ENCODE measurements at places on chromosomes 7 and 10. TPM values are rescaled to one million over a fixed set of nuclear protein-coding genes. Genes with fewer than 3 reads are reported as not detected.

GRCh38 chr7:91019686-91020385, 244.4 kb upstream of the FZD1 start:
- no peaks in the 10 kb centered on the region for H3K27me3 ChIP-seq
- DNase-seq = no peak
- no peak overlapping the region for H3K4me3 ChIP-seq
- H3K4me1 ChIP-seq = no peaks in the 10 kb centered on the region
- no peak overlapping the region for H3K27ac ChIP-seq
- H3K36me3 ChIP-seq = no peaks in the 10 kb centered on the region

The ZNF804B gene
- total RNA-seq = not detected

- DNase-seq = no peak
- H3K4me3 ChIP-seq = no peak overlapping the region
- H3K27me3 ChIP-seq = no peaks in the 10 kb centered on the region
- H3K36me3 ChIP-seq = no peaks in the 10 kb centered on the region
Observed at GRCh38 chr7:108266491-108266890, 136.3 kb upstream of the LAMB4 start.

- H3K4me3 ChIP-seq = no peak overlapping the region
- no peak overlapping the region for H3K27ac ChIP-seq
- peaks cover 6% of the 10 kb centered on the region for H3K27me3 ChIP-seq
- DNase-seq = no peak
Observed at GRCh38 chr7:43232366-43232765, 119.9 kb downstream of the HECW1 start.

DNA sequence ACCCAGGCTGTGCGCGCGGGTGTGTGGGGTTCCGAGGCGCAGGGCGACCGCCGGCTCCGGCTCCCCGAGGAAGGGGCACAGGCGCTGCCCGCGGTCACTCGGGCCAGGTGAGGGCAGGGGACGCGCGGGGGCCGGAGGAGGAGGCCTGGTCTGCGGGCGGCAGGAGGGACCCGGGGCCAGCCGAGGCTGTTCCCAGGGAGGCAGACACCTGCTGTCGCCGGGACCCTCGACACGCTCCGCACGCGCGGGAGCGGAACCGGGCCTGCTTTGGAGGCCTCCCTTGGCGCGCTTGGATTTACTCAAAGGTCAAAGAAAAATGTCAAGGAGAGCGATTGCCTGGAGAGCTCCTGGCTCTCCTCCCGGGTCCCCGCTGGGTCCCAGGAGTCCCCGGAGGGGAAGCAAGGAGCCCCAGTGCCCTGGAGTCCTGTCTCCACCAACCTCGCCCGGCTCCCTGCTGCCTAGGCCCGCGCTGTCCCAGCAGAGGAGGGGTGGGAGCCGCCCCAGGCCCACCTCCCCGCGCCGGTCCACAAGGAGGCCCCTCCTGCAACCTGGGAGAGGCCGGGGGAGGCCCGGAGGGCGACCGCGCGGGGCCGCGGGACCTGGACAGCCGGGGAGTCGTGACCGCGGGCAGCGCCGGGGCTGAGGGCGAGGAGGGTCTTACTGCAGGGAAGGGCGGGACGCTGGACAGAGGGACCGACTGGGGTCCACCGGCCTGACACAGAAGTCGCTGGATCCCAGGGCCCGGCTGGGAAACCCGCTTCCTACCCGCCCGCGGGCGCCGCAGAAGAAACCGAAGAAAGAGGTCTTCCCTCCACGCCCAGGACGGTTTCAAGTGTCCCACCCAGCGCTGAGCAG, 348.9 kb downstream of the DNAJB6 start:
- no peaks in the 10 kb centered on the region for H3K36me3 ChIP-seq
- H3K27ac ChIP-seq = no peak overlapping the region
- peaks cover 10% of the 10 kb centered on the region for H3K4me1 ChIP-seq
- peak; percentile 60 for DNase-seq

GRCh38 chr10:11011984-11012383, 5.7 kb upstream of the CELF2 start:
- H3K4me1 ChIP-seq = peaks cover 22% of the 10 kb centered on the region
- H3K27me3 ChIP-seq = peaks cover 5% of the 10 kb centered on the region
- no peak for DNase-seq
- H3K4me3 ChIP-seq = peak overlapping the region; percentile 28
- H3K27ac ChIP-seq = peak overlapping the region; percentile 51

DNA sequence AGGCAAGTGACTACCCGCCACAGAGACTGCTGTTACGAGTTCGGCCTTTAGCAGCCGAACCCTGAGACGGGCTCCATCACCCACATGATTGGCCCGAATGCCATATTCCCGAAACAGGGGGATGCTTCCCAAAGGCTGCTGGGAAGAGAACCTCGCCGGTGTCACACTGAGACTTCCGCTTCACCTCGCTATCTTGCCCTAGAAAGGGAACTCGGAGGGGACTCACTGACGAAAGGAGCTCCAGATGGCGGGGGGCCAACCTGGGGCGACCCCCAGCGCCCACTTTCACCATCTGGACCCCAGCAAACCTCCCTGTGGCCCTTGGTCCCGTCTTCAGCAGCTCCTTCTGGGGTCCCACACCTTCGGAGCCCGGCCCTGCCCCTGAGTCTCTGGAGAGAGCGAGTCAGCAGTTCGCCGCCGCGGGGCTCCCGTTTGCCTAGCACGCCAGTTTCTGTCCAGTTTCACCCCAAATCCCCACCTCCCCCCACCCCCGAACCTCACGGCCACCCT, 529 bp downstream of the HPS1 start:
- peak overlapping the region; percentile 91 for H3K4me3 ChIP-seq
- DNase-seq = peak; percentile 82
- no peaks in the 10 kb centered on the region for H3K27me3 ChIP-seq

DNA sequence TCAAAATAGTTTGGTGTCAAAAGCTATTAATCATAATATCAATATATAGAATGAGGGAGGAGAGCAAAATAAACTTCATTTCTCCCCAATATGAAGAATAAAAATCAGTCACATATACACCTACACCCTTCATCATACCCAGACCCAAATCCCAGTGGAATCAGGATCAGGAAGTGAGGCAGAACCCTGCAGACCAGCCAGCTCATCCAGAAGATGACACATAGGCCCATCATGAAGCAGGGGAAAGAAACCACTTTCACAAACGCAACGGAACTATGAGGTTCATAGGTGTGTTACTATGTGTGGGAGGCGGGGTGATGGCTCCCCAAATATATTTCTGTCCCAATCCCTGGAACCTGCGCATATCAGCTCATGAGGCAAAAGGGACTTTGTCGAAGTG, 89.0 kb downstream of the RSU1 start:
- H3K27ac ChIP-seq = no peak overlapping the region
- no peak for DNase-seq
- peaks cover 6% of the 10 kb centered on the region for H3K36me3 ChIP-seq
- H3K4me3 ChIP-seq = no peak overlapping the region
- no peaks in the 10 kb centered on the region for H3K4me1 ChIP-seq

DNA sequence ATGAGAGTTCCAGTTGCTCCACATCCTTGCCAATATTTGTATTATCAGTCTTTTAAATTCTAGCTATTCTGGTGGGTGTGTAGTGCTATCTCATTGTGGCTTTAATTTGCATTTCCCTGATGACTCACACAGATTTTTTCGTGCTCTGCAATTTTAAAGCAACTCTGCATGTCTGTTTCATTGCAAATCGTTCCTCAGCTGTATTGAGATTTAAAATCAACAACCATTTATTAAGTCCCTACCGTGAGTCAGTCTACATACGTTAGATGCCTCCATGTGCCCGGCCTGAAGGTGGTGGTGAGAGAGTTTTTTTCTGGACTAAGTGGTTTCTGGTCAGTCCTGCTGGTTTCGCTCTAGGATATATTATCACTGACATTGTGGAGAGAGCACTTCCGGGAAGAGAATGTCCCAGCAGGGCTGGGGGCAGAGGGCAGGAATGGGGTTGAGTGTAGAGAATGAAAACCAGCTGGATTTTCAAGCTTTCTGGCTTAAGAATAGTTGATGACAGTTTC, 8.4 kb upstream of the HYCC1 start:
- no peak overlapping the region for H3K4me3 ChIP-seq
- no peak for DNase-seq
- no peaks in the 10 kb centered on the region for H3K27me3 ChIP-seq
- no peaks in the 10 kb centered on the region for H3K4me1 ChIP-seq

DNA sequence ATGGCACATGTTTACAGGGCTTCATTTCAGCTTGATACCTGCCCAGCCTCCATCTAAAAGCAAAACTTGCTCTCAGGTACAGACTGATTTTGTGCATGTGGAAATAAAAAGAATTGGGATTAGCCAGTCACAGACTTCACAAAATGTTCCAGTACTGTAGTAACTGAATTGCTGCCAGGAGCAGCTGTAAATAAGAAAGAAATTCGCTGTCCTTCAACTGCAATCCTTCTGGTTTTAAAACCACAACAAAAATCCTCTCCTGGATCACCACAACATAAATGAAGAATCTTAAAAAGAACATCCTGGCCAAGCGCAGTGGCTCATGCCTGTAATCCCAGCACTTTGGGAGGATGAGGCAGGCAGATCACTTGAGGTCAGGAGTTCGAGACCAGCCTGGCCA, 3.9 kb upstream of the MIOS start:
- peaks cover 3% of the 10 kb centered on the region for H3K4me1 ChIP-seq
- no peaks in the 10 kb centered on the region for H3K36me3 ChIP-seq
- no peaks in the 10 kb centered on the region for H3K27me3 ChIP-seq
- no peak for DNase-seq
- H3K4me3 ChIP-seq = no peak overlapping the region

GRCh38 chr7:37287131-37287855, 161.4 kb downstream of the ELMO1 start:
- no peak overlapping the region for H3K27ac ChIP-seq
- H3K4me1 ChIP-seq = peaks cover 44% of the 10 kb centered on the region
- no peak for DNase-seq
- no peak overlapping the region for H3K4me3 ChIP-seq

The CUBN gene
- 1.3 TPM for total RNA-seq

DNA sequence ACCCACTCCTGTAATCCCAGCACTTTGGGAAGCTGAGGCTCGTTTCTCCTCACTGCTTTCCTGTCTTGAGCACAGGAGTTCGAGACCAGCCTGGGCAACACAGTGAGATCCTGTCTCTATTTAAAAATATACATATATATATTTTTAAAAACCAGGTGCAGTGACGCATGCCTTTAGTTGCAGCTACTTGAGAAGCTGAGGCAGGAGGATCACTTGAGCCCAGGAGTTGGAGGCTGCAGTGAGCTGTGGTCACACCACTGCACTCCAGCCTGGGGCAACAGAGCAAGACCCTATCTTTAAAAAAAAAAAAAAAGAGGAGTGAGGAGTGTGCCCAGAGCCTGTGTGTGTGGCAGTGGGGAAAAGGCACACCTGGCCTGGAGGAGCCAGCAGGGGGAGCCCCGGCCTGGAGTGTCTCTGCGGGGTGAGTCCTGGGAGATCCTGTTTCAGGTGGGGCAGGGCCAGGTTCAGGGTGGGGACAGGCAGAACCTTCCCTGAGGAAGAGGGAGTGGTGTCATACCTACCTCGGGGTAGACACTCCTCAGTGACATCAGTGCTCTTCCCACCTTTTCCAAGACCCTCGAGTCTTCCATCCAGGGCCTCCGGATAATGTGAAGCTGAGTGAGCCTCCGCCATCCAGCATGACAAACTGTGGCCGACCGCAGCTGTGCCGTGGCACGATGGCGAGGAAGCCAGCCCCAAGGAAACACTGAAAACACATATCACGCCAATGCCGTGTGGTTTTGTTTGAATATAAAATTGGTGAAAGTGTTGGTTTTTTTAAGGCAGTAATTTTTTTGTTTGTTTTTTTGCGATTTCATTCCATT, 9.0 kb upstream of the ARPC1B start:
- peak; percentile 81 for DNase-seq
- no peak overlapping the region for H3K4me3 ChIP-seq
- H3K4me1 ChIP-seq = peaks cover 4% of the 10 kb centered on the region
- H3K27ac ChIP-seq = no peak overlapping the region

GRCh38 chr7:24877790-24878311, 102.1 kb downstream of the OSBPL3 start:
- H3K4me1 ChIP-seq = no peaks in the 10 kb centered on the region
- no peaks in the 10 kb centered on the region for H3K27me3 ChIP-seq
- no peak for DNase-seq
- no peaks in the 10 kb centered on the region for H3K36me3 ChIP-seq

DNA sequence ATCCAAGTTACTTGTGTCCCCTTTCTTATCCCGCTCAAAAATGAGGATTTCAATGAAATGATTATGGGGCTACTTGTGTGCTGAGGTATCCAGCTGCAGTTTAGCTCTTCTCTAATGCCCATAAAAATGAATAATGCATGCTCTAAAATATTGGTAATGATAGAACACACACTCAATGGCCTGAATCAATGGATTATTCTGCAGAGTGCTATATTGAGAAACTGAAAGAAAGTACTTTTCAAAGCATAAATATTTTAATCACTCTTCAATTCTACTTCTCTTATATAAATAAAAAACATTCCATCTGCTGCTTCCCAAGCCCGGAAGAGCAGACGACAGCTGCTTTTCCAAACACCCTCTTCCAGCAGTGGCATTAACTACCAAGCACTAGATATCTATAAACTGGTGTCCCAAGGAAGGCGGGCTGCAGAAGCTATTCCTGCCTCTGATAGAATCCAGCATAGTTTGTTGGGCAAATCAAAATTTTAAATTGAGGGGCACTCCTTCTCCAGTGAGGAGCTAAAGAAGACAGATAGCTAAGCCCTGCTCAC, 284.9 kb upstream of the AOAH start:
- no peak overlapping the region for H3K4me3 ChIP-seq
- peaks cover 4% of the 10 kb centered on the region for H3K4me1 ChIP-seq
- no peaks in the 10 kb centered on the region for H3K27me3 ChIP-seq
- peaks cover 20% of the 10 kb centered on the region for H3K36me3 ChIP-seq
- DNase-seq = no peak
- H3K27ac ChIP-seq = no peak overlapping the region

DNA sequence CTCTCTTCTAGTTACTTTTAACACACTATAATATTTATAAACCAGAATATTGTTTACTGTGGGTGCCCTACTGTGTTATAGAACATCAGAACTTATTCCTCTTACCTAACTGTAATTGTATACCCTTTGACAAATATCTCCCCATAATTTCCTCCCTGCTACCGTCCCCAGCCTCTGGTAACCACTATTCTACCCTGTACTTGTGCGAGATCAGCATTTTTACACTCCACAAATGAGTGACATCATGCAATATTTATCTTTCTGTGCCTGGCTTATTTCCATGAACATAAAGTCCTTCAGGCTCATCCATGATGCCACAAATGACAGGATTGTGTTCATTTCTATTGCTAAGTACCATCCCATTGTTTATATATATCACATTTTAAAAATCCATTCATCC, 139.8 kb upstream of the RSU1 start:
- H3K27me3 ChIP-seq = no peaks in the 10 kb centered on the region
- no peak overlapping the region for H3K27ac ChIP-seq
- DNase-seq = no peak

The CRYGN gene
- total RNA-seq = not detected

- peaks cover 31% of the 10 kb centered on the region for H3K36me3 ChIP-seq
- DNase-seq = no peak
- H3K27ac ChIP-seq = no peak overlapping the region
- no peaks in the 10 kb centered on the region for H3K4me1 ChIP-seq
- no peak overlapping the region for H3K4me3 ChIP-seq
- H3K27me3 ChIP-seq = no peaks in the 10 kb centered on the region
Observed at GRCh38 chr10:22581461-22581860, 132.9 kb downstream of the PIP4K2A start.

- H3K4me3 ChIP-seq = no peak overlapping the region
- no peaks in the 10 kb centered on the region for H3K4me1 ChIP-seq
- H3K36me3 ChIP-seq = no peaks in the 10 kb centered on the region
- peaks cover 10% of the 10 kb centered on the region for H3K27me3 ChIP-seq
- DNase-seq = no peak
- H3K27ac ChIP-seq = no peak overlapping the region
Observed at GRCh38 chr7:95904099-95904498, 131.7 kb downstream of the DYNC1I1 start.

The PBLD gene
- total RNA-seq = 2.3 TPM

The ARHGEF35 gene
- 11.5 TPM for total RNA-seq
